ENCODE measurements at places on chromosomes 1 and 21. TPM values are rescaled to one million over a fixed set of nuclear protein-coding genes. Genes with fewer than 3 reads are reported as not detected.

The PTAFR gene
- 1.8 TPM for polyA plus RNA-seq

The LCE1F gene
- not detected for polyA plus RNA-seq

The WNT2B gene
- polyA plus RNA-seq, result 1.2 TPM

The TNNI3K gene
- polyA plus RNA-seq, result not detected

The NLRP3 gene
- 1.8 TPM for polyA plus RNA-seq

The LRRC3 gene
- 0.46 TPM for polyA plus RNA-seq

The OR6N1 gene
- polyA plus RNA-seq, result not detected

The OR2L13 gene
- 0.15 TPM for polyA plus RNA-seq

The KLF17 gene
- polyA plus RNA-seq, result not detected

The ADCY10 gene
- not detected for polyA plus RNA-seq

The ALDH4A1 gene
- 2.4 TPM for polyA plus RNA-seq

The PDZK1 gene
- polyA plus RNA-seq, result 9.7 TPM

The FMO5 gene
- 48.8 TPM for polyA plus RNA-seq

The TCEA3 gene
- polyA plus RNA-seq, result 222 TPM

The SLAMF7 gene
- polyA plus RNA-seq, result 11.4 TPM

The FNDC7 gene
- polyA plus RNA-seq, result not detected

The FAM20B gene
- polyA plus RNA-seq, result 14.8 TPM

The FMO1 gene
- polyA plus RNA-seq, result not detected

The CAMK1G gene
- polyA plus RNA-seq, result not detected

The OXCT2 gene
- polyA plus RNA-seq, result 1.5 TPM

The ZNF593OS gene
- polyA plus RNA-seq, result not detected

The DIRAS3 gene
- 0.66 TPM for polyA plus RNA-seq

The EDN2 gene
- polyA plus RNA-seq, result 0.92 TPM

The DENND2D gene
- 77.0 TPM for polyA plus RNA-seq

The AKNAD1 gene
- polyA plus RNA-seq, result not detected

The NKAIN1 gene
- polyA plus RNA-seq, result not detected

The TCP10L gene
- polyA plus RNA-seq, result not detected

The HTR1D gene
- 0.46 TPM for polyA plus RNA-seq

The KCNJ10 gene
- polyA plus RNA-seq, result 1.3 TPM

The XCL2 gene
- 1.4 TPM for polyA plus RNA-seq

The DCST2 gene
- not detected for polyA plus RNA-seq

The CD101 gene
- polyA plus RNA-seq, result 1.7 TPM

The GJA9 gene
- polyA plus RNA-seq, result not detected

The MSH4 gene
- polyA plus RNA-seq, result not detected

The ATP1A4 gene
- polyA plus RNA-seq, result 0.22 TPM

The VANGL2 gene
- 3.5 TPM for polyA plus RNA-seq

The DNAJC28 gene
- 1.6 TPM for polyA plus RNA-seq

The ATAD3A gene
- polyA plus RNA-seq, result 13.6 TPM

The WNT4 gene
- polyA plus RNA-seq, result 0.92 TPM

The TSPAN2 gene
- polyA plus RNA-seq, result 0.46 TPM

The KRTAP10-2 gene
- polyA plus RNA-seq, result not detected

Measured in sigmoid colon (tissue), 7 donors.